ENCODE measurements at places on chromosomes 3 and 15.

DNA sequence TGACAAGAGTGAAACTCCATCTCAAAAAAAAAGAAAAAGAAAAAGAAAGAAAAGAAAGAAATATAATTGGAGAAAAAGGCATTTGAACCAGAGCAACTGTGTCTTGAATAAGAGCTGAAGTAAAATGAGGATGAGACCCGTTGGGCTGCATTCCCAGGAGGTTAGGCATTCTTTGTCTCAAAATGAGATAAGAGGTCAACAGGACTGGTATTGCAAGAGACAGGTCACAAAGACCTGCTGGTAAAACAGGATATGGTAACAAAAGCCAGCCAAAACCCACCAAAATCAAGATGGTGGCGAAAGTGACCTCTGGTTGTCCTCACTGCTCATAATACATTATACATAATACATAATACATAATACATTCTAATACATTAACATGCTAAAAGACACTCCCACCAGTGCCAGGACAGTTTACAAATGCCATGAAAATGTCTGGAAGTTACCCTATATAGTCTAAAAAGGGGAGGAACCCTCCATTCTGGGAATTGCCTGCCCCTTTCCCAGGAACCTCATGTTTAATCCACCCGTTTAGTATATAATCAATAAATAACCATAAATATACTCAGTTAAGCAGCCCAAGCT is 8.6 kb upstream of the TIPIN start:
- DNase-seq, result no peak

- DNase-seq, result no peak
Observed at GRCh38 chr3:47016086-47016933, 36.8 kb downstream of the NBEAL2 start.

GRCh38 chr15:28975766-28976179 is 90.0 kb downstream of the APBA2 start:
- peak; percentile 64 for DNase-seq

DNA sequence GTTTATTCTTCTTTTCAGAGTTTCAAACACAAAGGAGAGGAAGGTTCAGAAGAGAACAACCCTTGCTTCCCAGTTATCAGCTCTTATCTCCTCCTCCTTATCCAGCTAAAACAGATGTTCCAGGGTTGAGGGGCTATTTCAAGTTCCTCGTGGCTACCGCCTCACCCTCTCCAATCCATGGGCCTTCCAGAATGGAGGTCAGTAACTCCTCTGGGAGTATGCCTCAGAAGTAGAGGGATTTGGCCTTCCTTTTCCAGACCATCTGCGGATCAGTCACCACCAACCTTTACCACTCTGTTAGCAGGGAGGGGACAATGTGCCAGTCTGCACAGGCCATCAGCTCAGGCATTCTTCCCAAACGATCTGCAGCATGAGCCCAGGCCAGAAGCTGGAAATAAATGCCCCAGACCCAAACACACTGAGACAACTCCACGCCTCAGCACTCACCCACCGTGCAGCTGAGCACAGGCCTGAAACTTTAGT is 14.8 kb downstream of the HTR3C start:
- no peak for DNase-seq

DNA sequence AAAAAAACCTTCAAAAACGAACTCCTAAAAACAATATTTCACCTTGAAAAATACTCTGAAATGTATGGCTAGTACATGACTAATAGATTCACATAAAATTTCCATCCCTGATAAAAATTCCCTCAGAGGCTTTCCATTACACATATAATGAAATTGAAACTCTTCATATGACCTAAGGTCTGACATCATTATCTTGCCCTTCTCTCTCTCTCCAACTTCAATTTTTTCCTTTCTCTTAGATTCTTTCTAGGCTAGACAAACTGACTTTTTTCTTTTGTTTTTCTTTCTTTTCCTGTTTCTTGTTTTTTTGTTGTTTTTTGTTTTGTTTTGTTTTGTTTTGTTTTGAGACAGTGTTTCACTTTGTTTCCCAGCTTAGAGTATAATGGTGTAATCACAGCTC is 1220.5 kb downstream of the ROBO2 start:
- DNase-seq, result no peak

- peak; percentile 81 for DNase-seq
Observed at GRCh38 chr15:59917504-59918157, 86.5 kb upstream of the FOXB1 start.

GRCh38 chr3:52006820-52007133 is 11.1 kb upstream of the RPL29 start:
- no peak for DNase-seq

DNA sequence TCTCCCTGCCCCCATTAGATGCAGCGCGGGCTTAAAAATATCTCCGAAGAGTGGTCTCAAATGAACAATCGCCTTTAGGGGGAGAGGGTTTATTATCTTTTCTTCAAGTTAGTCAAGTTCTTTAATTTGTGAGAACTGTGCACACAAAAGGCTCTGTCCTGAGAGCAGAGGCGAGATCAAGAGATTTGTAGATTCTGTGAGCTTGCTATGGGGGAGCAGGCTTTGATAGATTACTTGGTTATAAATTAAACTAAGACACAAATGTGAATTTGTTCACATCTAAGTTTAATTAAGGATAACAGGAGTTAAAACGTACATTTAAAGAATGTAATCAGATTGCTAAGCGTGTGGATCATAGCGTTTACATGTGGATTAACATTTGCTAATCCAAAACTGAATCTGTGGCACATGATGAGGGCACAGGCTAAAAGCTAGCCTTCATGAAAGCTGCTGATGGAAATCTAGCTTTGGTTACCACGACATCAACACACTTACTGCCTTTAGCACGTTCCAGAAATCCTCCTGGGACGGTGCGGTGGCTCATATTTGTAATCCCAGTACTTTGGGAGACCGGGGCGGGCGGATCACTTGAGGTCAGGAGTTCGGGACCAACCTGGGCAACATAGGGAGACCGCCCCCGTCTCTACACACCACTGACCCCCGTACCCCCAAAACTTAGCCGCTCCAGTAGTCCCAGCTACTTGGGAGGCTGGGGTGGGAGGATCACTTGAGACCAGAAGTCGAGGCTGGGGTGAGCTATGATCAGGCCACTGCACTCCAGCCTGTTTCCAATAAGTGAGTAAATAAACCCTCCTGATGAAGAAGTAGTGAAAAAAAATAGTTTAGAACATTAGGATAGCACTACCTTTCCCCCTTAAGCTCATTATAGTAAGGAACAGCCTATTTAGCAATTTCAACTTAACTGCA is 1.0 kb upstream of the PRTG start:
- DNase-seq, result no peak

DNA sequence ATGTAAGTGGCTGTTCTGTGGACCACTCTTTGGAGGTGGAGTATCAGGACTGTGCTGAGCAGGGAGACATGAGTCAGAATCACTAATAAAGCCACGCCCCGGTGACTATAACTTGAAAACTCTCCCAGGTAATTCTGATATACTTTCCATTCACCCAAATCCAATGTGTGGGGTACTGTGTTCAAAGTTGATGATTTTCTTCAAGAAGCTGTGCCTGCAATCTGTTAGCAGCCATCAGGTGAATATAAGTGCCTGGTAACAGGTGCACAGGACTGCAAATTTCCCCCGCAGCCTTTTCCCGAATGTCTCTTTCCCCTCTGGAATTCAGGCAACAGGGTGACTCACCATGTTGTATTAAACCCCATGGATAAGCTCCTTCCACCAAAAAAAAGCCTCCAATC is 17.0 kb downstream of the MAGI1 start:
- DNase-seq, result no peak

GRCh38 chr3:162348912-162349311 is 852.3 kb downstream of the OTOL1 start:
- no peak for DNase-seq

DNA sequence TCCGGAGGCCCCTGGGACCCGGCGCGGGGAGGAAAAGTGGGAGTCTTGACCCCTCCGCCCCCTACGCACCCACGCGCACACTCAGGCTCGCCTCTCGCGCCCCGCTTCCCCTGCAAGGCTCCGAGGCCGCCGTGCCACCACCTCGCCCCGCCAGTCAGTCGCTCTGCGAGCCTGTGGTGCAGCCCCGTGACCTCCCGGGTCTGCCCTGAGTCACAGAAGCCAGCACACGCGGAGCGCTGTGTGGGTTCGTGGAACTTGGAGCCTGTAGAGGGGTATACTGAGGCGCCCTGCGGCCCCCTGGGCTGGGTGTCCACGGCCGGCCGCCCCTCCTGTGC is 380 bp upstream of the ALS2CL start:
- DNase-seq, result no peak

DNA sequence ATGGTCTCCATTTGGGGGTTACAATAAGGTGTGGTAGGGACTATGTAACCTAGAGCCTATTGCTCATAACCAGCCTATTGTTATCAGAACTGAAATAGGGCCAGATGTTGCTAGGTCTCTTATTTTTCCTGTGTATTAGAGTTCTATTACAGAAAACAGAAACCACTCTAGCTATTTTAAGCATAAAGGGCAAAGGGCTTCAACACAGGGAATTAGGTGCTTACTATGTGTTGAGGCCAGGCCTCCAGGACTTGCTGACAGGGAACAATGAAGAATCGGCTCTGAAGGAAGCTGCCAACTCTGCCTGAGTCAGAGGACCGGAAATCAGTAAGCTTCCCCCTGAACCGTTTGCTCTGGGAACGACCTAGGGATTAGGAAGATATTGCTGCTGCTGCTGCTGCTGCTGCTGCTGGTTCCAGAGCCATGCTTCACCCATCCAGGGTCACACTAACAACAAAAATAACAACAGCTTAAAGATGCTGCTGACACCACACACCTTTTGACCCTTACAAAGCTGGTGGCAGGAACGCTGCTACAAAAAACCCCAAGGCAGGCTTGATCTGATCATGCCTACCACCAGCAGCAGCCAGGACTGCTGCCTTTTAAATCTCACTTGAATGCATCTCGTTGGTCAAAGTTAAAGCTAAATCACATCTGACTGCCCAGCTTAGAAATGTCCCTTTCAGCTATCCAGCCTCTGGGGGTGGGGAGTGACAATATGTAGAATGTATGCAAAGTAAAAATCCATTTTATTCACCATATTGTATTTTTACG is 276.9 kb upstream of the IL12A start:
- DNase-seq, result no peak

DNA sequence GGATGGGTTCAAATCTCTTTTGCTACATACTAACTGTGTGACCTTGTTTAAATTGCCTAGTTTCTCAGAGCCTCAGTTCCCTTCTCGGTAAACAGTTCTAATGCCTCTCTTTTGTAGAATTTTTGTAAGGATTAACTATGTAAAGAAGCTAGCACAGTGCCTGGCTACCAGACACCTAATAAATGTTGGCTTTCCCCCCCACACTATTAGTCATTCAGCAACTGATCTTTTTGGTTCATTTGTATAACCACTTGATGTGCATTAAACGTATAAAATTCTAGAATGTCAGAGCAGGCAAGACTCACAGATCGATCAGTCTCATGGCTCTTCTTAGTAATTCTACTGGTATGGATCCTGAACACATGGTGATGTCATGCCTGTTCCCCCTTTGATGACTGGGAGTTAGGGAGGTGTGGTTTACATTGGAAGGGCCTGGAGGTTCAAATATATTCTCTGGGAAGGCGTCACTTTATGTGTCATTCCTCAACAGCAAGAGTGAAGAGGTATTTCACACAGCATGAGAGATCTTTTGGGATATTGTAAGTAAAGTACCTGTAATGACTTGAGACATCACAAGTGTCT is 6.5 kb downstream of the TAGLN3 start:
- DNase-seq, result no peak

DNA sequence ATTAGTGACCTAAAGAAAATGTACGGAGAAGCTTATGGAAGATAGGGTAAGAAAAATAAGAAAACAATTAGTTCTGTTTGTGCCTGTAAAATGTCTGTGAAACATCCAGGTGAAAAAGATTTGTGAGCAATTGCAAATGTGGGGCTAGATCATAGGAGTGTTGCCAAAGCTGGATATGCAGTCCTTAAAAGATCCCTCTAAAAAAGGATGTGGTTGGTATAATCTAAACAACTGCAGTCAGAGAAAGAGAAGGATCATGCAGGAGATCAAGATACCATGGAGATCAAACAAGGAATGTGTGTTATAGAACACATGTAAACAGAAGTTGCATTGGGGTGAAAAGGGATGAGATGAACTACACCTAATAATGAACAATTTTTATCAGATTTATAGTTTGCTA is 116.8 kb downstream of the ALCAM start:
- no peak for DNase-seq

DNA sequence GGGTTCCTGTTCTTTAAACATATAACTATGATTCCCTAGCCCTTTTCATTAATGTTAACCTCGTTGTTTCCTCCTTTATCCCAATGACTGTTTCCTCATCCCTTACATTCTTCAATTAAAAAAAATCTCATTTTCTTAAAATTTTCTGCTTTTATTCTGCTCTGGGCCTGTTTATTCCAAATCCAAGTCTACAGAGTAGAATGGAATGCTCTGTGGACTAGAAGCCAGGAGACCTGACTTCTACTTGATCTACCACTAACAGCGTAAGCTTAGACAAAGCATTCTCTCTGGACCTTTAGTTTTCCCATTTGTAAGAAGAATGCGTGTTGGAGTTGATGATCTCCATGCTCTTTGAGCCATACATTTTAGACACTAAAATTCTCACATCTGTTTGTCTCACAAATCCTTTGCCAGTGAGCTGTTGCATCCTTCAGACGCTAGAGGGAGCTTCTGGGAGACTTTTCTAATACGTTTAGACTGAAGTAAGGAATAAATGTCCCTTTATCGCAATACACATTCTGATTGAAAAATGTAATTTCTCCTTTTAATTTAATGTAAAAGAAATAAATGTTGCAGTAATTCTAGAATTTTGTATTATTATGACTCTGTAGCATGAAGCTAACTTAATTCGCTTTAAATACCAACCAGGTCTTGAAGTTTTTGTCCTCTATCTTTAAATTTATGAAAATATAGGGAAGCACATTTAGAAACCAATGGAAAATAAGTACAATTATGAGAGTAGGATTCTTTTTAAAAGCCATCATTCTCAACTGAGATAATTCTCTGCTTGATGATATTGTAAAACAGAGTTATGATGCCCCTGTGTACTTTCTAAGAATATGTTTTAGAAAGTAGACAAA is 21.7 kb upstream of the GMNC start:
- peak; percentile 58 for DNase-seq

GRCh38 chr15:50959717-50960116 is 51.2 kb downstream of the AP4E1 start:
- no peak for DNase-seq

DNA sequence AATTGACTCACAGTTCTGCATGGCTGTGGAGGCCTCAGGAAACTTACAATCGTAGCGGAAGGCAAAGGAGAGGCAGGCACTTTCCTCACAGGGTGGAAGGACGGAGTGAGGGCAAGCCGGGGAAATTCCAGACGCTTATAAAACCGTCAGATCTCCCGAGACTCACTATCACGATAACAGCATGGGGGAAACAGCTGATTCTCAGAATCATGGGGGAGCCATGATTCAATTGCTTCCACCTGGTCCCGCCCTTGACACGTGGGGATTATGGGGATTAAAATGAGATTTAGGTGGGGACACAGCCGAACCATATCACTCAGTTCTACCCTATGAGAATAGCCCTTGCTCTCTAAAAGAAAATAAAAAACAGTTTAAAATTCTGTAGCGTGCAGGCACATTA is 13.4 kb upstream of the SYNPR start:
- no peak for DNase-seq

All from COR-L47 (cell line).